ENCODE measurements at places on chromosomes 3 and 15.

DNA sequence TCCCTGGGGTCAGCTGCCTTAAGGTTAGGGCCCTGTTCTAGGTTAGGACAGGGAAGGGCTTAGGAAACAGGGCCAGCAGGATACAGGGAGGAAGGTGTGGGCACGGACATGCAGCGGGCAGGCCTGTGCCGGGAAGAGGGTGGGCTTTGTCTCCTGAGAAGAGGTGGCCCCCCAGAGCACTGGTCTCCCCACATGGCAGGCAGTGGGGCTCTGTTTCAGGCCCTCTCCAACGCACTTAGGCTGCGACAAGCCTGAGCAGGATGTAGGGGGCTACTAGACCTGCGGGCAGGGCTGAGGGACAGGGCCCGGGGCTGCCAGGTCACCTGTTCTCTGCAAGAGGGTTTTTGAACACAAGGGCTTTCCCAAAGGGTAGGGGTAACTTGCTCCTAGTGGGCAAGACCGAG lies 33.5 kb downstream of the KLF13 start:
- DNase-seq: no peak

DNA sequence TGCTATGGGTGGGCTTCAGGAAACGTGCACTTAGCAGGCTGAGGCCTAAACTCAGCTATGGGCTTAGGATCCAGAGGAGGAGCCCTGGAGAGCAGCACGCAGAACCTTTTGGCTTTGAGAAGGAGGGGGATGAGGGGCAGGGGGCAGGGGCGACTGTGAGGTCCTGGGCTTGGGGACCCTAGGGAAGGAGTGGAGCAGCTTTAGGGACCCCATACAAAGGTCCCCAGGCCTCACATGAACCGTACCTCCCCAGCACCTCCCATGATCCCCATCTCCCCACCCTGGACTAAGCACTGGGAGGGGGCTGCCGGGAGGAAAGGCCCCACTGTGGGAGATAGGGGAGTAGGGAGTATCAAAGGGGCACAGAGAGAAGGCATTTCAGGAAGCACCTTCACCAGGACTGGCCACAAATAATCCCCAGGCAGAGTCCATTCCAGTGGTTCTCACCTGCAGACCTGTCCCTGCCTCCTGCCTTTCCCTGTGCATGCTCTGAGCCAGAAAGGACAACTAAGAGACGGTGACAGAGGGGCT lies 62.0 kb upstream of the KLF13 start:
- DNase-seq: no peak

GRCh38 chr3:141454906-141455602 lies 31.8 kb upstream of the RASA2 start:
- DNase-seq: no peak

GRCh38 chr3:124878561-124879336 lies 8.4 kb downstream of the ITGB5 start:
- no peak for DNase-seq

- DNase-seq: no peak
Observed at GRCh38 chr3:16810593-16811367, 74.0 kb upstream of the PLCL2 start.

DNA sequence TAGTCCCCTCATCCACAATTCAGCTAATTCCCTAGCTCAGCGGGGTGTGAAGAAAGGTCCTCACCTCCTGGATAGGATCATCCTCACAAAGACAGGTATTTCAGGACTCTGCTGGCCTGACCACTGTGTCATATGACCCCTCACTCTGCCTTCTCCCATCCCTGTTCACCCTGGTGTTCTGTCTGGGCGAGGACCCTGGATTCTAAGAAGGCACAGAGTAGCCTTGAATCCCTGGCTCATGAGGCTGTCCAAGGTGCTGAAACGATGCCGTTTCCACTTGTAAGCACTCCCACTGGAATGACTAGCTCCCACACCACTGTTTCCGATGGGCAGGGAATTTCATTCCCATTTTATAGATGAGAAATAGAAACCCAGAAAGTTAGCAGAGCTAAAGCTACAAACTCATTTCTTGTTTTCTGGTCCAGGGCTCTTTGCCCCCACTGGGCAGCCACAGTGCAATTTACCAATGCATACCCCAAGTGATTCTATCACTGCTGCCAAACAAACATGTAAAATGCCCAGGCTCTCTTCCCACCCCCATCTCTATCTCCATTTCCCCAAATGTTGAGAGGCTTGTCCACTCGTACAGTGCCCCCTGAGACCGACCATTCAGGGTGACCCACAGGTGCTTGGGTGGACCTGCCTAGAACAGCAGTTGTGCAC lies 83.2 kb downstream of the RAB11A start:
- DNase-seq: no peak

DNA sequence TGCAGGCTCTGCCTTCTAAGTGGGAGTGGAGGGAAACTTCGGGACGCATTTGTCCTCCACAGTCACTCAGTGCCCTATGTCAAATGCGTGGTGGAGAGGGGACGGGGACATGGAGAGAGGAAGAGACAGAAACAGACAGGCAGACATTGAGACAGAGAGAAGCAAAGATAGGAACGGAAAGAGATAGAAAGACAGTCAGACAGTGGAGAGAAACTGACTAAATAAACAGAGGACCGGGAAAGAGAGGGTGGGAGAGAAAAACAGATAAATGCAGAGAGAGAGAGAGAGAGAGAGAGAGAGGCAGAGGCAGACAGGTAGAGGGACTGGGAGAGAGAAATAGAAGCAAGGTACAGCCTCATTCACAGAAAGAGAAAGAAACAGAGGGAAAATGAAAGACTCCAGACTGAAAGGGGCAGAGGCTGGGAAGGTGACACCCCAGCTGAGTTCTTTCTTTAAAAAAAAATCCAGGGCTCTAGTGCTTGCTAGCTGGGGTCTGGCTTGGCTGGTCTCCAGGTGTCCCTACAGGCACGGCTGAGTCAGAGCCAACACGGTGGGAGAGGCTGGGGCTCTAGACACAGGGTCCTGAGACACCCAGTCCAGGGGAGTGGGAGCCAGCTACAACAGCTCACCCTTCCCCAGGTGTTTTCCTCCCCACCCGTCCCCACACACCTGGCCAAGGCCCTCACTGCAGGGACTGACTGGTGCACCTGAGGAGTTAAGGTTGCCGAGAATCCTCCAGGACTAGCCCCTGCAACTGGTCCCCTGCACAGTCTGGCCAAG lies 506.1 kb upstream of the PROK2 start:
- no peak for DNase-seq

All from stimulated activated CD4-positive, alpha-beta T cell treated with anti-CD3 and anti-CD28 coated beads, Interleukin-2, amount 100 ng/mL, for 48 hours (primary cell).